ENCODE measurements at places on chromosomes 16 and 17.

GRCh38 chr16:57721356-57722209 lies 14.0 kb upstream of the KATNB1 start:
- no peak for DNase-seq

GRCh38 chr17:39231591-39232551 lies 6.1 kb upstream of the STAC2 start:
- peak; percentile 65 for DNase-seq

GRCh38 chr16:30070490-30070889 lies 4.9 kb downstream of the ALDOA start:
- no peak for DNase-seq

- no peak for DNase-seq
Observed at GRCh38 chr17:8927395-8927794, 38.1 kb downstream of the PIK3R5 start.

GRCh38 chr16:2226245-2226793 lies 2.9 kb downstream of the E4F1 start:
- DNase-seq, result no peak
